ENCODE measurements at places on chromosomes 4 and X. TPM values are rescaled to one million over a fixed set of nuclear protein-coding genes. Genes with fewer than 3 reads are reported as not detected.

Gene RIPPLY1
- 0.40 TPM for polyA plus RNA-seq

Gene ACTRT1
- polyA plus RNA-seq = not detected

Gene SMARCA5
- polyA plus RNA-seq = 13.0 TPM

Gene XAGE1B
- polyA plus RNA-seq = not detected

Gene PABPC5
- polyA plus RNA-seq = not detected

Gene FGFBP2
- not detected for polyA plus RNA-seq

Gene LRRC66
- polyA plus RNA-seq = 13.2 TPM

Gene CCDC160
- polyA plus RNA-seq = 0.06 TPM

Gene CITED1
- 2.0 TPM for polyA plus RNA-seq

DNA sequence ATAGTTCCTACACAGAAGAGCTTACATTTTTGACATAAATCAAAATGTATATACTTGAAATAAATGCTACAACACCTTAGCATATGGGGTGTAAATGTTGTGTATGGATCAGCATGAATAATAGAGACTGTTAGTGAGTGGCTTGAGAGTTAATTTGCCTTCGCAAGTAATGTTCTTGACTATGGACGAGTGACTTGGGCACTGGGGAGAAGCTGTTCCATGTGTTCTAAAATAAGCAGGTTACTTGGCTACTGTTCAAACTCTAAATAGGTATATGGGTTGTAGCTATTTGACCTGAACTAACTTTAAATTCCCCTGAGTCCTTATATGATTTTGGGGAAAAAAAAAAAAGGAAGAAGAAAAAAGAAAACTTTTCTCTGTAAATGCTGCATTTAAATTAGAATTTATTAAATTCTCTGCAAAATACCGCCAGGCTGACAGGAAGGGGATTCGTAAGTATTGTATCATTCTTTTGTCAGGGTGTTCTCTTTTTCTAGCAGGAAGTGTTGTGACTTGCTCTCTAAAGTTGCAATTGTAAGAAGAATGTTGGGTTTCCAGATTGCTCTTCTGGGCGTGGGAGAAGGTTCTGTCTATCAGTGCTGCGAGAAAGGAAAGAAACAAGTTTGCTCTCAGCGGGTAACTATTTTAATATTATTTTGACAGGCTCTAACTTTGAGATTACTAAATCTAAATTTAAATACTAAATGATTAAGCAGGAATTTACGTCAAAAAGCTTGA, 32.2 kb downstream of the PLS3 start:
- no peak for DNase-seq

- DNase-seq = no peak
Measured at GRCh38 chr4:119231491-119231890, 19.0 kb downstream of the USP53 start.

- no peak for DNase-seq
Measured at GRCh38 chrX:30248854-30249253, 1.9 kb downstream of the MAGEB1 start.

DNA sequence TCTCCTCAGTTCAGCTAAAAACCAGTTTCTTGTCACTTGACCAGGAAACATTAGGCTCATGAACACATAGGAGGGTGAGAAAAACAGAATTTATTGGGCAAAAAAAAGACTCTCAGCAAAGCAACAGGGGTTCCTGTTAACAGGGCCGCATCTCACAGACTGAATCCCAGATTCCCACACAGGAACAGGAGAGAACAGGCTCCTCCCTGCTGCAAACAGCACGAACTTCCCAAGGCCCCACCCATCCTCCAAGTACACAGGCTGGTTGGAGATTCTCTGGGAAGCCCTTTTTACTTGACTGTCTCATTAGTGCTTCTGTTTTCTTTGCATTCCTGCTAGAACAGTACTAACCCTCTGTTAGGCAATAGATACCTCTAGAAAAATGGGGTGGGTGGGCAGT, 52.4 kb upstream of the IL21 start:
- DNase-seq = no peak

GRCh38 chr4:123248085-123248659, 148.4 kb upstream of the SPRY1 start:
- no peak for DNase-seq

DNA sequence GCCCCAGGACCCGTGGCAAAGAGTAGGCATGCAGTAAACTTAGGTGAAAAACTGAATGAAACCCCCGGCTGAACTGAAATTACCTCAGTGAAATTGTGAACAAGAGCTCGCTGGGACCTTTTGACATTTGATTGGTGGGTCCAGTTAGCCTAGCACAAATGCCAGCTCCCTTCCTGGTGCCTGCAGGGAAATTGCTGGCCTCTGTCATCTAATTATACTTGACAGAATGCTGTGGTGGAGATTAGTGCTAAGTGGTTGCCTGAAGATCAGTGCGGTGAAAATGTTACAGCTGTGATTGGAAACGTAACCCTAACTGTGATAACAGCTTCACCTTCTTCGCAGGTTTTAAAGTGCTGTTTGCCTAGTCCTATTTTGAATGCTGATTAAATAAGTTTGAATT, 43.0 kb downstream of the ADD1 start:
- DNase-seq = no peak

DNA sequence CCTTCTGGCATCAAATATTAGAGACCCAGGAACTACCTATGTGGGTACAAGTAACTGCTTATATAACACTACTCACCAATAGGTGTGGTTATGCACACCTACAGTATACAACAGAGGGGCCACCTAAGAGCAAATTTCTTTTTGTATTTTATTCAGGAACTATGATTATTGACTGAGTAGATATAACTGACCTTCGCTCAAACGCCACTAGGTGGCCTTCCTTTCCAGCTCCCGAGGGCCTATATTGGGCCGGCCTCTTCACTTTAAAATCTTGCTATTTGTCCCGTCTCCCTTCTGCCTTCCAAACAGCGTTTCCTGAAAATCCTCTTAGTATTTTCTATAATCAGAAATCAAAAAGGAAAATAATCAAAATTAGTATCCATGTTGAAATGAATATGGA, 19.9 kb upstream of the PABPC5 start:
- DNase-seq = no peak

DNA sequence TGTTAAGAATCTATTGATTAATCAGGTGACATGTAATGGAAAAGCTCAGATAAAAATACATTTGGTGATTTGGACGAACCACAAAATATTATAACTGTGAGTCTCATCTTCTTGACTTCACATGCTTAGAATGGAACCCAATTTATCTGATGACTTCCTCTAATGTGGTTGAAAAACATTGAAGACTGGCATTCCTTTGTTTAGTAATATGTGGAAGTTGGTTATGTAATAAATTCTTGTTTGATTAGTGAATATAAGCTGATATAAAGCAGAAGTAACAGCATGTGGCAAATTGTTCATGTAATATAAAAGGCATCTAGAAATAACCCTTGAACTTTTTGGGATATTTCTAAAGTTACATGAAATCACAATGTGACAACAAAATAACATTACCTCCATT, 9.7 kb downstream of the GIMD1 start:
- DNase-seq = no peak

GRCh38 chrX:1336948-1337779, 579 bp downstream of the IL3RA start:
- no peak for DNase-seq

DNA sequence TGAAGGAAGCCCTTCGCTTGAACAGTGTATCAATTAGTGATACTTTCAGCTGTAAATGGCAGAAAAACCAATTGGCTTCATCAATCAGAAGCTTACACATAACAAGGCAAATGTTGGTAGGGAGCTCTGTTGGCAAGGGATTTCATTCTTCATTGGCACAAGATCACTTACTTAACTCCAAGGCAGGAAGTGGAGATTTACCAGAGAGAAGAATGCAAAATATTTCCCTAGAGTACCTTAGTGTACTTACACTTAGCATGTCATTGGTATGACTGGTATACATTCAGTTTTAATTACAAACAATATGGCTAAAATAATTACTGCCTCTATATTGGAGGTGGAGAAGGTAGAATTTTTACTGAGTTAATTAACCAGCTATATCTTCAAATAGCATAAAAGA, 545.0 kb downstream of the GABRG1 start:
- no peak for DNase-seq

DNA sequence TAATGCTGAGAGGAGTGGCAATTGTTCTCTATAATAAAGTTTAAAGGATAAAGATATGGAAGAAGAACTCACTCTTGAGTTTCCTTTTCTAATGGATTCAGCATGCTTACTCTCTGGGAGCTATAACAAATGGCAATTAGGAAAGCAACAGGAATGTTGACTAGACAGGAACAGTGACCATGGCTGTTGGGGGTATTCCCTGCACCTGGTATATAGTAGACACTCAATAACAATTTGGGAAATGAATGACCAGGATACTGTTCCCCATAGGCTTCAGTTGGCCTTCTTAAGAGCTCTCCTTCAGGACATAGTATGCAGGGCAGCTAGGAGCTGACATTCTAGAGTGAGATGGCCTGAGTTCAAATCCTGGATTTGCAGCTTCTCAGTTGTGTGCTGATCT, 1.8 kb downstream of the LIMCH1 start:
- DNase-seq = no peak

GRCh38 chr4:47619691-47620090, 134.6 kb downstream of the ATP10D start:
- no peak for DNase-seq

GRCh38 chrX:110204986-110205385, 112.9 kb downstream of the AMMECR1 start:
- no peak for DNase-seq

- DNase-seq = no peak
Measured at GRCh38 chr4:132709056-132709455, 440.0 kb upstream of the PCDH10 start.

- DNase-seq = no peak
Measured at GRCh38 chr4:163085085-163085484, 81.6 kb downstream of the NAF1 start.

- no peak for DNase-seq
Measured at GRCh38 chrX:129759576-129760061, 20.1 kb upstream of the SASH3 start.

- no peak for DNase-seq
Measured at GRCh38 chrX:17597327-17597726, 140.0 kb upstream of the SCML1 start.

- peak; percentile 19 for DNase-seq
Measured at GRCh38 chr4:101348995-101349800, 1.9 kb upstream of the PPP3CA start.

GRCh38 chr4:185534866-185535611, at the start of gene PDLIM3:
TSS of gene PDLIM3 (minus strand) at chr4:185535507. CDS start at chr4:185535434, 73 bp downstream.
- peak; percentile 61 for DNase-seq

GRCh38 chrX:109697855-109698254, 35.2 kb downstream of the ACSL4 start:
- no peak for DNase-seq

DNA sequence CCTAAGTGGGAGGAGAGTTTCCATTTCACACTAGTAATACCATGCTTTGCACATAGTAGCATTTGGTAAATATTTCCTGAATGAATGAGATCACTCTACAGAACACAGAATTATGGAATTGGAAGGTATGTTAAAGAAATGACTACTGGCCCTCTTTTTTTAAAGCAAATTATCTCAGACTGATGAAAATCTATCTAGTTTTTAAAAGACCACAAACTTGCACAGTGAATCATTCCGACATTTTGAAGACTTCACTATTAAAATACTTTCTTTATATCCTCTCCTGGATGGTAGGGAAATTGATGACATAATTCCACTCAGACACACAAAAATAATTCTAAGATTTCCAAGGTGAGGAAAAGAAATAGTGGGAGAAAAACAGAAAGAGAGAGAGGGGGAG, 68.4 kb upstream of the ETNPPL start:
- DNase-seq = no peak

DNA sequence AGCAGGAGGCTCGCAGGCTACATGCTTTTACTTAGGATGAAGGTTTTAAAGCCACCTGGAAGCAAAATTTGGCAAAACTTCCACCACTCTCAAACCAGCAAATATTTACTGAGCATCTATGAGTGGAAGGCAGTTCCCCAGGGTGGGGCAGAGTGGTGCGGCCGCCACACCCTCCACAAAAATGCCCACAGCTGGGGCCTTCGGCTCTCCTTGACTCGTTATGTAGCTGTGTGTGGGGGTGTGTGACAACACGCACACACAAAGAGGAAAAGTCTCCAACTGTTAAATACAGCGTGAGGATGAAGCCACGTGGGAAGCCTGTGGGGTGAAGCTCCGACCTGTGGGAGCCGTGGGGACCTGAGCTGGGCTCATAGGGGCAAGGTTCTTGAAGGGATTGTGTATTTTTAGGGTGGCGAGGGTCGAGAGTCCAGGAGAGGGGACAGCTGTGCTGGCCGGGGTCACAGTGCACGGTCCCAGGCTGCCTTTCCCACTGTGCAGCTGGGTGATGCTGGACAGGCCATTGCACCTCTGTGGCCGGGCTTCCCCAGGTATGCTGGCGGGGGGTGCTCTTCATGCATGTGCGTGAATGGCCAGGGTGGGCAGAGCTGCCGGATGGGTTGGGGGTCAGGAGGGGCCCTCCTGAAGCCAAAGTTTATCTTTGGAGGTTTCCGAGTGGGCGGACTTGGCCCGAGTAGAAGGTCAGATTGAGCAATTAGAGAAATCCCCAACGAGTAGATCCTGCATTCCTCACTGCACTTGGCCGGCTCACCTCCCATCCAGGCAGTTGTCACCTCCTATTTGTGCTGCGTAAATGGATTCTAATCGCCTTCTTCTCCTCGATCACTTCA, 25.4 kb downstream of the SORCS2 start:
- peak; percentile 12 for DNase-seq

- DNase-seq = no peak
Measured at GRCh38 chrX:108447303-108447702, 7.7 kb downstream of the COL4A5 start.

GRCh38 chr4:181599134-181599533, 644.1 kb upstream of the TENM3 start:
- DNase-seq = no peak

- DNase-seq = no peak
Measured at GRCh38 chrX:16993791-16994318, 47.4 kb downstream of the REPS2 start.

- no peak for DNase-seq
Measured at GRCh38 chr4:6338951-6339817, 69.5 kb downstream of the WFS1 start.

GRCh38 chrX:13298836-13299235, 21.0 kb downstream of the ATXN3L start:
- no peak for DNase-seq

- DNase-seq = no peak
Measured at GRCh38 chr4:14151101-14151500, 523.6 kb upstream of the BOD1L1 start.

- DNase-seq = no peak
Measured at GRCh38 chr4:105119356-105119755, 27.3 kb upstream of the TET2 start.

DNA sequence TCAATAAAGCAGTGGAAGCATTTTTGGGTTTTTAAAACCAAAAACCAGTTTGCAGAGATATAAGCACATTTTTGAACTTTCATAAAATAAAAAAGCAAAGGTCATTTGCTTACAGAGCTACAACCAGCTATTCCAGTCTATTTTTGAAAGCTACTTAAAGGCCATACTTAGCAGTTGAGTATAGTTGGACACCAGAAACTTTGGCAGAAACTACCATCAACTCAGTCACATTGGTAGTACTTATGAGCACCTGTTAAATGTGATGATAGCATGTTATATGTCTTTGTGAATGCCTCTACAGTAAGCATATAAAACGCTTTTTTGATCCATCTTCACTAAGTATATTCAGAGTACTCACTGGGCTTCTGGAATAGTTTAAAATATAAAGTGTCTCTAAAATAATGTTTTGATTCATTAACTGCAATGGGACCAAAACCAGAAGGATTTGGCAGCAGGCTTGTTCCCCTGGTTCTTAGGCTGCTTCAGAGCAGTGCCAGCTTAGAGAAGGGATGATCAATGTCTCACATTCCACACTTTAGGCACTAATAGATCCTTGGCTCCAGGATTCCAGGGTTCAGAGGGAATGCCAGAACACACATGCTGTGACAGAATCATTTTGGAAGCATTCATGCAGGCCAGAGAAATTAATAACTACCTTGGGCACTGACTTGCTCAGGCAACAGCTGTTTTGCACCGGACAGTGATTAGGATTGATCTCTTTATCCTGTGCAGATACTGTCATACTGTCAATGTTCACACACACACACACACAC, 103.9 kb downstream of the IQCM start:
- DNase-seq = no peak
